SJSA1 (cell line): ENCODE measurements at places on chromosomes 7 and 10.

DNA sequence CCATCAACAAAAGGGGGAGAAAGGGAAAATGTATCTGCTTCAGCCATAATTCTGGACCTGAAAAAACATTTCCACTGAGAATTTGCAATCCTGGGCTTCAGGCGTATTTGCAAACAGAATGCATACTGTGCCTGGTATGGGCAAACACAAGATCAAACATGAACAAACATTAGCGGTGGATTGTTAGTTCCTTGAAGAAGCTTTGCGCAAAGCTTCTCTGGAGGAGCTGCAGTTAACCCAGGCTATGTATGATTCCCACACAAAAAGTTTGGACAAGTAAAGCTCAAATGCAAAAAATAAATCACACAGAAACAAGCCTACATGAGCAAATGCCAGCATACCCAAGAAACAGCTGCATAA lies 20.4 kb upstream of the HILPDA start:
- no peak for DNase-seq

DNA sequence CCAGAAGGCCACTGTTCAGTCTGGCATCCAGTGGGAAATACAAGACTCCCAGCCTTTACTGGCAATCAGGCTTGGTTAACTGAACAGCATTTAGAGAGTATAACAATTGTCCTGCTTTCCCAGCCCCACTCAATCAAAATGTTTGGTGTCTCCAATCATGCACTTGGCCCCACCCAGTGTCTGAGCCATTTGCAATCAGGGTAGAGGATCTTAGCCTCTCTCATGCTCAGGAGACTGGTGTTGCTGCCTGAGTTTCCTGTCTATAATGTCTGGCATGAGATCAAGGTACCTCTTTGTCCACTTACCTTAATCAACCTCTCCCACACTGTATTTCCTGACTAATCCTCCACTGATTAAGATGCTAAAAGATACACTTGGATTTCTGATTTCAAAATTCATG lies 290.2 kb upstream of the GHITM start:
- no peak for DNase-seq

DNA sequence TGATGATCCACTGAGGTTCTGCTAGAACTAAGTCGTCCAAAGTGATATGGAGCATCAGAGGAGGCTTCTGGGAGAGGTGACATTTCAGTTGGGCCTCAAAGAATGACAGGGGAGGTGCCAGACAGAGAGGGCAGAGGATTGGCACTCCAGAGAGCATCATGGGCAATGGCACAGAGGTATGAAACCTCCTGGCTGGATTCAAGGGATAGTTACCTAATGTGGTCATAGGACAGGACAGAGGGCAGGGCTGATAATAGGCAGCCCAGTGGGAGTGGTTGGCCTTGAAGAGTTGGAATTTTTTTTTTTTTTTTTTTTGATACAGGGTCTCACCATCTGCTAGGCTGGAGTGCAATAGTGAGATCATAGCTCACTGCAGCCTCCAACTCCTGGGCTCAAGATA lies 7.6 kb downstream of the SRRM3 start:
- no peak for DNase-seq

DNA sequence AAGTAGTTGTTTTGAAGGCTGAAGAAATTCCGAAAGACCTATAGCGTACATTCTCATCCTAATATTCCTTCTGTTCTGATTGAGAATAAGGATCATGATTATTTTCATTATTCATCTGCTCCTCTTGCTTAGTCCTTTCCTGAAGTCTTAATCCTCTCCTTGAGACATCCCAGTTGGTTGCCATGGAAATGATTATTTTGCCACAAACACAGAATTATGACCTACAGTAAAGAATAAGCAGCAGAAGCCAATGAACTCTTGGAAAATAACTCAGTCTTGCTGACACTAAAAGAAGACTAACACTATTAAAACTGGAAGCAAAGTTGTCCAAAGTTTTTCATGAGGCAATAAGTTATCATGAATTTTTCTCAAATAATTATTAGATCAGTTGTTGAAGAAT lies 47.8 kb upstream of the JAZF1 start:
- DNase-seq: no peak

GRCh38 chr10:44937196-44938005 lies 22.2 kb upstream of the RASSF4 start:
- DNase-seq: peak; percentile 30

DNA sequence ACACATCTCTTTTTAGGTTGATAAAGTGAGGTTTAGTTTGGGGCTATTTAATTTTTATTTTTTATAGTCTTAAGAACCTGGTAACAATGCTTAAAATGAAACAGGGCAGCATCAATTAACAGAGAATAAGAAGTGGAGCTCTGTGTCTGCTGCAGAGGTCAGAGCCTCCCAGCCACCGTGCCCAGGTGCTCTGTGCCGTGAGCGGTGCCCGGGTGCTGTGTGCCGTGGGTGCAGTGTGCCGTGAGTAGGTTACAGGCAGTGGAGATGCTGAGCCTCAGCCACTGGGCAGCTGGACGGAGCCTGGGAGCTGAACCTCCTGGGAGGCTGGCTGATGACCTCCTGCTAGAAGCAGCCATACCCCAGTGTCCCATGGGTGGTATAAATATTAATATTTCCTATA lies 250.0 kb downstream of the KLF6 start:
- DNase-seq: no peak

- no peak for DNase-seq
These were observed 1200.3 kb upstream of the LRRN3 start for GRCh38 chr7:109890622-109891021.

DNA sequence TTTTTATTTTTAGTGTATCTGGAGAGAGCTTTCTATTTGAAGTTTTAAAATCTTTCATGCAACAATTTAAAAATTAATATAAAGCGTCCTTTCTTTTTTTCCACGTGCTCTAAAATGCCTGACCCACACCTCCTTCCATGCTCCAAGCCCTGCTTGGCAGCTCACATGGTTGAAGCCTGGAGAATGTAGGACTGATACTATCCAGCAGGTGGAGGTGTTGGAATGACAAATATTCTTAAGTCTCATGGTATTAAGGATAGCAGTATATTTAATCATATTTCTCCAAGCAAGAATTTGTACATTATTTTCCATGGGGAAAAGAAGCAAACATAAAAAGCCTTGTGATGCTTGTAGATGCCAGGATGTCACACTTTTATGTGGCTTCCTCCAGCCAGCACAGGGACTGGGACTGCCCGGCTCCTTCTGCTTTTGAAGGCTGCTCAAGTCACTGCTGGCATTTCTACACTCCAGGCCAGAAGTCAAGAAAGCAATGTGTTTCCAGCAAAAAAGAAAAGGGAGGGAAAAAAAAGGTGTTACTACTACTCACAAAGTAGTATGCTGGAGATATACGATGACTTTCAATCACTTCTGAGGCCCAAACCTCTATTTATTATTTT lies 49.7 kb downstream of the BZW2 start:
- peak; percentile 45 for DNase-seq

DNA sequence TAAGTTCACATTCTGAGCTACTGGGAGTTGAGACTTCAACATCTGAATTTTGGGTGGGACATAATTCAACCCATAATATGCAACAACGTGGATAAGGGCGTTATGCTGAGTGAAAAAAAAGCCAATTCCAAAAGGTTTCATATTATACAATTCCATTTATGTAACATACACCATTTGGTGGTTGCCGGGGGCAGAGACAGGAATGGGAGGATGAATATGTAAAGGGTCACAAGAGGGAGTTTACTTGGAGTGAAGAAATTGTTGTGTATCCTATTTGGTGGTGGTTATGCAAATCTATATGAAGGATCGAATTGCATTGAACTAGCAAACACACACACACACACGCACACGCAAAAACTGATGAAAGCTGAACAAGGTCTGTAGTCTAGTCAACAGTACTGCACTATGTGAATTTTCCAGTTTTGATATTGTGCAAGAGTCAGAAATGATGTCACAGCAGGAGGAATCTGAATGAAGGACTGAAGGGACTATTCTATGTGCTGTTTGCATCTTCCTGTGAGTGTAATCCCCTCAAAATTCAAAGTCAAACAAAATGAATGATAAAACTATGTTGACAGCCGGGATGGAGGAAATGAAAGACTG lies 249.2 kb upstream of the HABP2 start:
- no peak for DNase-seq

- no peak for DNase-seq
These were observed 164.7 kb downstream of the TCERG1L start for GRCh38 chr10:131146790-131147189.

GRCh38 chr10:8575620-8576019 lies 521.1 kb downstream of the GATA3 start:
- no peak for DNase-seq

DNA sequence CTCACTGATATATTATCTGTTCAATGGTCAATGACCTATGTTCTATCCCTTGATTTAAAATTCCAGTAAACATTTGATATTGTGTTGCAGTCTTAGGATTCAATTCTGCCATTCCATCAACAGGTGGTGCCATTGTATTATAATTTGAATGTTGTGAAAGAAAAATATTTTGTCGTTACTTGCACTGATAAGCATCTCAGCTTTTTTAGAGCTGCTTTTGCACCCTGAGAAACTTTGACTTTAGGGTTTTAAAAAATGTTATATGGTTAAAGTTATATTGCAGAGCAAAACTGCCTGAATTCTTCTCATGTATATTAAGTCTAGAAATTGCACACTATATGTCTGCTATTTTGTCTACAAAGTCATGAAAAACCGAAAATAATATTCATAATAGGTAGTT lies 18.8 kb upstream of the MINDY3 start:
- DNase-seq: no peak

GRCh38 chr10:101889256-101890210 lies 45.9 kb upstream of the KCNIP2 start:
- peak; percentile 78 for DNase-seq

DNA sequence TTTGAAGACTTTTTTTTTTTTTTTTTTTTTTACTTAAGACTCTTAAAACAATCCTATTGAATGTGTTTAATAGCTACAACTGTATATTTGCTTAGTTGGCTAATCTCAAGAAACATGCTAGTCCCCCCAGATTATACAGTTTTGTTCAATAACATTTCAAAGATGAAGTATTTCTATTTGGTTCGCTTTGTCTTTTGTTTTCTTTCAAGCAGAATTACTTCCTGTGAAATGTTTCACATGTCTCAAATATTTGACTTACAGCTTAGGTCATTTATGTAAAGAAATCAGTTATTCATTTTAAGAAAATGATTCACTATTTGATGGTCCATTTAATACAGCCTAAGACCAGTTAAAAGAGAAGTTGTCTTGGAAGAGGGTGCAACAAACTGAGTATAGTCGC lies 12.8 kb upstream of the LAMB1 start:
- DNase-seq: no peak

DNA sequence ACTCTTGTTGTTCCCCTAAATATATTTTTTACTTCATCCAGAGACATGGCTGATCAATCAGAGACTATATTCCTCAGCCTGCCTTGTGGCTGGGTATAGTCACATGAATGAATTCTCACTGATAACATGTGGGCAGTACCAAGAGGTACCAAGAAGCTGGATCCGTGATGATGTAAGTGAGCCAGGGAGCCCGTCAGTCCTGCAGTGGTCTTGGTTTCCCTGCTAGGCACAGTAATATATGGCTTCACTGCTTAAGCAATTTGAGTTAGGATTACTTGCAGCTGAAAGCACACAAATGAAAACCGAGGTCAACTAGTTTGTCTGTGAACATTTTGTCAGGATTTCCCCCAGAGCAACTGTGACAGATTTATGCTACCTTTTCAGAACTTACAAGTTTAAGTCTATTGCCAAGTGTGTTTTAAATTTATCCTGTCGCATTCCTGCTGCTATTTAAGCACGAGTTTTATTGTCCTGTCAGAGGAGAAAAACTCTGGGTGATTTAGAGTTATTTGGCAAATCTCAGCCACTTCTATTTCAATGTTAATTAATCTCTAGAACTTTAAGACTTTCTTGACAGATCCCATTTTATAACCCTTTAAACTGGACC lies 381.8 kb downstream of the PHF14 start:
- no peak for DNase-seq

GRCh38 chr10:112274831-112275230 lies 8.4 kb upstream of the TECTB start:
- DNase-seq: no peak

DNA sequence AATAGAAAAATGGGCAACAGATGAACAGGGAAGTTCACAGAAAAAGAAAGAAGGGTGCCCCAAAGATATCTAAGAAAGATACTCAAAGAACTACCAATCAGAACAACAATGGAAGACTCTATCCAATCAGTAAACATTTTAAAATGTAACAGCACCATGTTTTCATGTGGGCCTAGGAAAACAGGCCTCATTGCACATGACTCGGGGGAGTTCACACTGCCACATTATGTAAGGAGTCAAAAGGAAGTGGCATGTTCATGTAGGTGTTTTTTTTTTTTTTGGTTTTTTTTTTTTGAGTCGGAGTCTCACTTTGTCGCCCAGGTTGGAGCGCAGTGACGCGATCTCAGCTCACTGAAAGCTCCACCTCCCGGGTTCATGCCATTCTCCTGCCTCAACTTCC lies 132.2 kb downstream of the USP6NL start:
- DNase-seq: no peak

- DNase-seq: no peak
These were observed 563 bp downstream of the STAM start for GRCh38 chr10:17644485-17644943.

- DNase-seq: no peak
These were observed 29.2 kb upstream of the ENO4 start for GRCh38 chr10:116819999-116820677.

- no peak for DNase-seq
These were observed 26.6 kb downstream of the POLR3A start for GRCh38 chr10:78002541-78003288.

GRCh38 chr7:50479743-50480517 lies 29.8 kb upstream of the FIGNL1 start:
- DNase-seq: no peak

GRCh38 chr7:97446361-97446760 lies 285.5 kb upstream of the TAC1 start:
- DNase-seq: no peak

DNA sequence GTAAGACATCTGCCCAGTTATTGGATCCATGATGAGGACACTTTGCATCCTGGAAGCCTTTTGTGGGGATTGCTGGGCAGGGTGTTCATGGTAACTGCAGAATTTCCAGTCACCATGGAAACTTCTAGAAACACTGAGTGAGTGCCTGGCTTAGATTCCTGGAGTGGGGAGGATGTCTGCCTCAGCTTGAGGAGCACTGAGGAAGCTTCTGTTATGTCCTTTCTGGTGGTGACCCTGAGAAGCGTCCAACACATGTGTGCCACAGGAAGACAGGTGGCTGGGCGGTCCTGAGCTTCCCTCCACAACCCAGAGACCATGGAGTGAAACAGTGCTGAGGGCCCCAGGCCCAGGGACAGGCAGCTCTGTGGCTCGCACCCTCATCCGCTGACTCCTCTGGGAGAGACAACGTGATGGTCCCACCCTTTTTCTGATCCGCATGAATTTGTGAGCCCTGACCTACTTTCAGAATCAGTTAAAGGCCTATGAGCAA lies 191.8 kb upstream of the CXCL12 start:
- no peak for DNase-seq
